GM04503 (cell line): ENCODE measurements at places on chromosomes 16 and 17.

- DNase-seq, result no peak
Measured at GRCh38 chr16:57196753-57197152, 10.6 kb downstream of the RSPRY1 start.

GRCh38 chr16:47625115-47625567 lies 164.0 kb downstream of the PHKB start:
- DNase-seq, result no peak

- no peak for DNase-seq
Measured at GRCh38 chr16:51211148-51211547, 60.1 kb upstream of the SALL1 start.

GRCh38 chr17:44133918-44134476 lies 7.7 kb upstream of the HROB start:
- no peak for DNase-seq

- no peak for DNase-seq
Measured at GRCh38 chr17:74659889-74660288, 36.4 kb upstream of the CD300E start.

DNA sequence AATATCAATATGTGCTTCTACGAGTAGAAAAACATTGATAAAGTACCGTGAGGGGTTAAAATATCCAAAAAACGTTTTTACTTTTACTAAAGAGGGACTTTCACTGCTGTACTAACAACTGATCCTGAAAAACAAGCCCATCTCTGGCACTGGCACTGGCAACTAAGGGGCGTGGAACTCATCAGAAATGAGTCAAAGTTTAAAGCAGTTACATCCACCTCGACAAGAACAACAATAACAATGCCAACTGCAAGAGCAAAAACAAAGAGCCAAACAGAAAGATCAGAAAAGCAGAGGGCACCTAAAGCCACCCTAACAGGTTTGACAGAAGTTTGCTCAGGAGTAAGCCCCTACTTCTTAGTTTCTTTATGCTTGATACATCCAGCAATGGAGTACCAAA lies 13.1 kb downstream of the MBTPS1 start:
- DNase-seq, result no peak

DNA sequence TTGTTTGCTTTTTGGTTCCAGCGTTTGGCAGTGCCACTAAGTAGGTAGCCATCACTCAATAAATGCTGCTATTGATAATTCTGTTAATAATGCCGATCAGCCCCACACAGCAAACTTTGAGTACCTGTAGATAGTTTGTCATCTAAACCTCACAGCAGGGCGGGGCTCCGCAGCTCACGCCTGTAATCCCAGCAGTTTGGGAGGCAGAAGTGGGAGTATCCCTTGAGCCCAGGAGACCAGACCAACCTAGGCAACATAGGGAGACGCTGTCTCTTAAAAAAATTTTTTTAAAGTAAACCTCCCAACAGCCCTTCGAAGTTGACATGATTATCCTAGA lies 1.6 kb downstream of the BFAR start:
- DNase-seq, result no peak

DNA sequence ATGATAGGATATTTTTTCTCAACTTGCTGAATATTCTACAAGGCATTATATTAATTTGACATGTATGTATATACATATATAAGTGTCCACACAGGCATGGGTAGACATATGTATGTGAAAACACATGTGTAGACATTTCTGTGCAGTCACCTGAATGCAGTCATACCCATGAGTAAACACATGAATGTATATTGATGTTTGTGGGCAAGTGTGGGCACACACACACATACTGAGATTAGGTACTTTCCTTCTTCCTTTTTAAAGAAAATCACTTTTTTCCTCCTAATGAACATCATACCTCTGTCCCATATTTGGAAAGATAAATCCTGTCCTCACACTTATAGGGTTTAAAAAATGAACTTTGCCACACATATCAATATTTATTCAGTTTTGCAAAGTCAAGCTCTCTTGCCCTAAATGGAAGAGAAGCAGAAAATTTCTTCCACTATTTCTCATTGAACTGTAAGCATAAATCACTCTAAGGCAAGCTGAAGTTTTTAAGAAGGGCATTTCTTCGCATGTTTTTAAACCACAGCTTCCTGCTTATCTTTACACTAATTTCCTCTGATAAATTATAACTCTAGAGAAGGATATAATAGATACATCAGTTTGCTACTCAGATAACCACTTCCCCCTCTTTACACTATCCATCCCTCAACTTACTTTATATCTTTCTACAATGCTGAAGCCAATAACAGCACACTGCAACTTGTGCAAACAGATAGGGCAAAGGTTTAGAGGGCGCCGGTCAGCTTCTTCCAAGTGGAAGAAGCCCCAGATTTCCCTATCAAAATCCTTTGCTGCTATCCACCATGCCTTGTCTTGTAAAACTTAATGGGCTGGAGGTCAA lies 49.6 kb upstream of the LRRC37A3 start:
- DNase-seq, result no peak

GRCh38 chr17:39118674-39119419 lies 32.6 kb downstream of the PLXDC1 start:
- no peak for DNase-seq

DNA sequence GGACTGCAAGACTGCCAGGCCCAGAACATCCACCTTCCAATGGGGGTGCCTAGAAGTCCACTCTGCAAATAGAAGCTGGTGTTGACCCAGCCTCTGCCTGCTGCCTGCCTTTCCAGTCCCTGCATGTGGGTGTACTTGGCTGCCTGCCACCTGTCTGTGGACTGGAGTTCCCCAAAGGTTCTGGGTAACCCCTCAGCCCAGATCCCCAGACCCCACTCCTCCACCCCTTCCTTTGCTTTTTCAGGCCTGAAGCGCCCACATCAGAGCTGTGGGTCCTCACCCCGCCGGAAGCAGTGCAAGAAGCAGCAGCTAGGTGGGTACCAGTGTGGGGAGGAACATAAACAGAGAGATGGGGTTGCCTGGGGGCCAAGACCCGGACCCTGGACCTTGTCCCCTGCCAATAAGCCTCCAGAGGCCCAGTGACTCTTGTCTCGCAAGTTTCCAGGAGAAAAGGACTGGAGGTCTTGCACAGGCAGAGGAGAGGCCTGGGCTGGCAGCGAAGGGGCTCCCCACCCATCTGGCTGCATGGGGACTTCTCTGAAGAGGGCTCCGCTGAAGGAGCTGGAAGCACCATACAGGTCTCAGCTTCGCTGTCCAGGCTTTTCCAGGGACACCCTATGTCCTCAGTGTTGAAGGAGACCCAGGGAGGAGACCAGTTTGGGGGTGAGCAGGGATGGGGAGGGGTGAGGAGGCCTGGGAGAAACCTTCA lies 34.3 kb downstream of the NLRC5 start:
- no peak for DNase-seq

DNA sequence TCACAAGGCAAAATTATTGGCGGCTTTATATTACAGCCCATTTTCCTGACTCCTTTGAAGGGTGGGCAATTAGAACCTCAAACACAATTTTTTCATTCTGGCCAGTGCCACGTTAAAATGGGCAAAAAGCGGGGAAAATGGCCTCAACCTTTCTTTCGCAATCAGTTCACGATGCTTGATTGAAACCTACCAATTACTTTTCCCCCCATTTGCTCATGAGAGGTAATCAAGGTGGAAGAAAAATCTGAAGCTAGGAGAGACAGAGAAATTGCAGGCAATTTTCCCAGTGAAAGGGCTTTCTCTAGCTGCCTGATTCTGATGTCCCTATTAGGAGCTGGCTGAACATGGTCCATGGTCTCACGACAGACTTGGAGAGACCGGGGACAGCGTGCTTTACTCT lies 215.1 kb downstream of the SLC39A11 start:
- no peak for DNase-seq

- no peak for DNase-seq
Measured at GRCh38 chr16:3949946-3950342, 69.4 kb upstream of the CREBBP start.

GRCh38 chr17:28518578-28518977 lies 12.4 kb downstream of the FOXN1 start:
- no peak for DNase-seq

GRCh38 chr16:58958749-58959148 lies 224.6 kb upstream of the GOT2 start:
- DNase-seq, result no peak

DNA sequence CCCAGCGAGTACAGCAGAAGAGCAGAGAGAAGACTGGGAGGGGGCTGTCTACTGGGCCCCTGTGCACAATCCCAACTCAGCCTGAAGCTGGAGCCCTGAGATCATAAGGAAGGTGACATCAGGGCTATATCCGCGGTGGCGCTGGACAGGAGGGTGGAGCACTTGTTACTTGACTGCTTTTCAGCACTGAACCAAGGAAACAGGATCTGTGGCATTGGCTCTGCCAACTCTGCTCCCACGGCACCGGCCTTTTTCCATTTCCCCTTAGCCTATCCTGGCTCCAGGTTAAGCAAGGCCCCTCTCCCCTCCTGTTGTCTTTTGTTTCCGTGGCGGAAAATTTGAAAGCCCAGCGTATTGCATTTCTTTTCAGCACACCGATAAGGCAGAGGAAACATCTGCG lies 125.0 kb upstream of the IRX3 start:
- DNase-seq, result no peak

GRCh38 chr17:50832267-50832863 lies 3.0 kb upstream of the WFIKKN2 start:
- no peak for DNase-seq

GRCh38 chr17:65489413-65490155 lies 71.9 kb downstream of the AXIN2 start:
- no peak for DNase-seq

GRCh38 chr17:29376667-29377270 lies 13.4 kb upstream of the TAOK1 start:
- DNase-seq, result peak; percentile 39

DNA sequence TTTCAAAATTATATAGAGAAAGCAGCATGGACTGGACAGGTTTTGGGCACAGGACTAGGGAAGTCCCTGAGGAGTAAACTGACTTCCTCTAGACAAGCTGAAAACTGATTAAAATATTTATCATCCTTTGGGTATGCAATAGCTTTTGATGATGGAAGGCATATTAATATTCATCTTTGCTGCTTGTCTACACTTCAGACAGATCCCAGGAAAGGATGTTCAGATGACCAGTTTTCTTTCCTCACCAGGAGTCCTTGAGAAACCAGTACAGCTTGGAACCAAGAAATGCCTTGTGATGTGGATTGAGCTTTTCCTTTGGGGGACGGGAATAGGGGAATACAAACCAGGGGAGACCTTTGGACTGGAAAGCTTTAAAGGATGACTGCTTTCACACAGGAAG lies 195.5 kb downstream of the FTO start:
- no peak for DNase-seq
